ENCODE measurements at places on chromosomes 11 and 22.

DNA sequence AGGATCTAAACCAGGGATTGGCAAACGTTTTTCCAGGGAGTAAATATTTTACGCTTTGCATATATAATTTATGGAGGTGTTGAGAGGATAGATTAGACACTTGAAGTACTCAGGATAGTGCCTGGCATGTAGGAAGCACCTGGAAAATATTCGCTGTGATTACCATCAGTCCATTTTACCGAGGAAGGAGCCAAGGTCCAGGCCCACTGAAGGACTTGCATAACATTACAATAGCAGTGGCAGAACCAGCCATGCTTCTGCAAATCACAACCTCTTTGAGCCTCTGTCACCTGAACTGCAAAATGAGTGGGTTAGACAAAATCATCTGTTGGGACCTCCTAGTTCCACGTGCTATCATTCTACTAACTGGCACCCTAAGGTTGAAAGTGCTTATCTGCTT is 5.4 kb downstream of the FUT4 start:
- DNase-seq = no peak

DNA sequence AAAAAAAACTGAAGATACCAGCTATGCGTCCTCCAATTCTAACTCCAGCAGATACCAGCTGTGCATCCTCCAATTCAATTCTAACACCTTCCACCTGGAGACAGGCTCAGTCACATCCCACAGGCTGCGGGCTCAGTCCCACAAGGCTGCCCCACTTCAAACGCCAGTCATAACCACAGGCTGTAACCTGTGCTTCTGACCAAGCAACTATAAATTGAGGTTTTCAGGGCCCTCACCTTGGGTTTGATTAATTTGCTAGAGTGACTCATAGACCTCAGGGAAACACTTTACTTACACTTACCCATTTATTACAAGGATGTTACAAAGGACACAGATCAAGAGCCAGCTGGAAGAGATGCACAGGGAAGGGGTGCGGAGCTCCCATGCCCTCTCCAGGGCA is 32.4 kb upstream of the MSANTD2 start:
- no peak for DNase-seq

DNA sequence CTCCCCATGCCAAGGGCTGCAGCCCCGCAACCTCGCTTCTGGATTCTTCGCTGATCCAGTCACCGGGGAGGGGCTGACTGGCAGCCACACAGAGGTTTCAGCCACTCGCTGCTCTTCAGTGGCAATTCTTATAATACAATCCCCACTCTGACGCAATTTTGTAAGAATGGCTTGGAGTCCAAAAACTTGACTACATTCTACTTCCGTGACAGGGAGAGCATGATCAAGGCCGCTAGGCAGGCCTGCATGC is 14.9 kb downstream of the PPM1F start:
- no peak for DNase-seq

- DNase-seq = no peak
Measured at GRCh38 chr22:50197856-50198623, 2.8 kb upstream of the SELENOO start.

- no peak for DNase-seq
Measured at GRCh38 chr22:21779444-21779843, 43.9 kb upstream of the YPEL1 start.

- DNase-seq = no peak
Measured at GRCh38 chr22:22681221-22681739, 36.9 kb downstream of the GGTLC2 start.

GRCh38 chr11:27571154-27571810 is 64.7 kb upstream of the LIN7C start:
- no peak for DNase-seq

GRCh38 chr11:43399983-43400630 is 41.4 kb downstream of the TTC17 start:
- no peak for DNase-seq

DNA sequence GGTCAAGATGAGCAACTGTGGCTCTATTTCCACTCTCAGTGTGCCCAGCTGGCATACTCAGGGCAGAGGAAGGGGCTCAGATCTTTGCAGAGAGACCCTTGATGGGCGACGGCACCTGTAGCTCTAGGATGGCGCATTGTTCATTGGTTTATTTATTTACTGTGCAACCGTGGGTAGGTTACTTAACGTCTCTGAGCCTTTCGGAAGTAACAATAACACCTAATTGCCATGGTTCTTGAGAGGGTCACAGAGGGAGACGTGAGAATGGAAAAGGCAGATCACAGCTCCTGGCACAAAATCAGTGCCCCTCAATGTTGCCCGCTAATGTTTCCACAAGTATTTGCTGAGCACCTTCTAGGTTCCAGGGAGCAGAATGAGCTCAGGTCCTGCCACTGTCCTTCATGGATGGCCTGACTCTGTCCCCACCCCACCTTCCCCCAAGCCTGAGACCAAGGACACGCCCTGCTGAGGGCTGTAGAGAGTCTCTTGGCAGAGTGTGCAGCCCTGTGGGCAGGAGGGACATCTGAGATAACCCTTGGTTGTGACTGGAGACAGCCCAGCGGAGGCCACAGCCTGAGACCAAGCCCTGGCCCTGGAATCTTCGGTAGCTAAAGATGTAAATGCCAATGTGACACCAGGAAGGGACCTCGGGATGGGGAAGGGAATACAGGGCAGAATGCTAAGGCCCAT is 780 bp upstream of the ALDH3B2 start:
- no peak for DNase-seq

GRCh38 chr11:32953700-32954099 is 61.1 kb downstream of the QSER1 start:
- no peak for DNase-seq

DNA sequence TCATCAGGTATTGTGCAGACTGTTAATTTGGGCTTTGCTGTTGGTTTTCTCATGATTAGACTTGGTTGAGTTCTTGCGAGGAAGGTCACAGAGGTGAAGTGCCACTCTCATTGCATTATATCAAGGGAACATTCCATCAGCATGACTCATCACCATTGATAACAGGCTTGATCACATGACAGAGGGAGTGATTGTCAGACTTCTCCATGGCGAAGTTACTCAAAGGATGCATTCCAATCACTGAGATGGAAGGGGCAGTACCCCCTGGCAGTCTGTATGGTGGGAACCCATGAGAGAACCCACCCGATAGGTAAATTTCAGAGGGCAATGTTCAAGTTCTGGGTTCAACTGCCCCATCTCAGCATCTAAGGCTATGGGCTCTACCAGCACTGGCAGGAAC is 19.4 kb upstream of the P2RY2 start:
- DNase-seq = no peak

- no peak for DNase-seq
Measured at GRCh38 chr22:39738746-39739145, 154.8 kb downstream of the ENTHD1 start.

DNA sequence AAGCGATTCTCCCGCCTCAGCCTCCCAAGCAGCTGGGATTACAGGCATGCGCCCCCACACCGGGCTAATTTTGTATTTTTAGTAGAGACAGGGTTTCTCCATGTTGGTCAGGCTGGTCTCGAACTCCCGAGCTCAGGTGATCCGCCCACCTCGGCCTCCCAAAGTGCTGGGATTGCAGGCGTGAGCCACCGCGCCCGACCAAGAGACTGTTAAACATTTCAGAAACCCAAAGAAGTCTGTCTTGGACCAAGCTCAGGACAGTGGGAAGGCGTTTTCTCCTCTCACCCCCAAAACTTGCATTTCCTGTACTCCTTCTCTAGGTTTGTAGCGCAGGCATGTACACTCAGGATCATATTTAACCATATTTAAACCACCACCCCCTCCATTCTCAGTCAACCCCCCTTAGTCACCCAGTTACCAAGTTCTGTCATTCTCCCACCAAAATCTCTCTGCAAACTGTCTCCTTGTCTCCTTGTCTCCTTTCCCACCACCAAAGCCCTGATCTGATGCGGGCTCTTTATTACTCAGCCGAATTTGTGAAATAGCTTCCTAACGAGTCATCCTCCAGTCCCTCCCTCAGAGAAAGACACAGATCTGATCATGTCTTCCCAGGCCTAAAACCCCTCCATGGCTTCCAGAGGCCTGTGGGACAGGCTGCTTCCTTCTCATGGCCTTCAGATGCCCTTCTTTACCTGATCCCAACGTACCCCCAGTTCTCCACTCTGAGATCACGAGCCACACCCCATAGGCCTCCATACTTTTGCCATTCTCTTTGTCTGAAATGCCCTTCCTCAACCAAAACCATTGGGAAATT is 29.0 kb upstream of the CREB3L1 start:
- no peak for DNase-seq

GRCh38 chr22:46561435-46561905 is 24.1 kb upstream of the CELSR1 start:
- no peak for DNase-seq

DNA sequence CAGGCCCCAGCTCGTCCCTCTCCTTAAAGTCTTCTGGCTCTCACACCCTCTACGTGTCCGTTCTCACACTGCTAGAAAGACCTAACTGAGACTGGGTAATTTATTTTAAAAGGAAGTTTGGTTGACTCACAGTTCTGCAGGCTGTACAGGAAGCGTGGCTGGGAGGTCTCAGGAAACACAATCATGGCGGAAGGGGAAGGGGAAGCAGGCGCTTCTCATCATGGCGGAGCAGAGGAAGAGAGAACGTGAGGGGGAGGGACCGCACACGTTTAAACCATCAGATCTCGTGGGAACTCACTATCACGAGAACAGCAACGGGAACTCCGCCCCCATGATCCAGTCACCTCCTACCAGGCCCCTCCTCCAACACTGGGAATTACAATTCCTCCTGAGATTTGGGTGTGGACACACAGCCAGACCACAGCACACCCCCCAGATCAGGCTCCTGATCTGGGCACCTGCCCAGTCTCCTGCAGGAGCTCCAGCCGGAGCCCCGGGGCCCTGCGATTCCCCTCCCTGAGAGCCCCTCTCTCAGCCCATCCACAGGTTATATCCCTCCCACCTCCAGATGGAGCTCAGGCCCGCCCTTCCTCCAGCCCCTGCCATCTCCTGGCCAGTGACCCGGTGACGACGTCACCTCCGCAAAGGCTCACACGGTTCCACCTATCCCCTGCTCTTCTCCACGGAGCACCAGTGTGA is 170.2 kb downstream of the BRD1 start:
- DNase-seq = no peak
